ENCODE measurements at places on chromosomes 1 and 21. TPM values are rescaled to one million over a fixed set of nuclear protein-coding genes. Genes with fewer than 3 reads are reported as not detected.

DNA sequence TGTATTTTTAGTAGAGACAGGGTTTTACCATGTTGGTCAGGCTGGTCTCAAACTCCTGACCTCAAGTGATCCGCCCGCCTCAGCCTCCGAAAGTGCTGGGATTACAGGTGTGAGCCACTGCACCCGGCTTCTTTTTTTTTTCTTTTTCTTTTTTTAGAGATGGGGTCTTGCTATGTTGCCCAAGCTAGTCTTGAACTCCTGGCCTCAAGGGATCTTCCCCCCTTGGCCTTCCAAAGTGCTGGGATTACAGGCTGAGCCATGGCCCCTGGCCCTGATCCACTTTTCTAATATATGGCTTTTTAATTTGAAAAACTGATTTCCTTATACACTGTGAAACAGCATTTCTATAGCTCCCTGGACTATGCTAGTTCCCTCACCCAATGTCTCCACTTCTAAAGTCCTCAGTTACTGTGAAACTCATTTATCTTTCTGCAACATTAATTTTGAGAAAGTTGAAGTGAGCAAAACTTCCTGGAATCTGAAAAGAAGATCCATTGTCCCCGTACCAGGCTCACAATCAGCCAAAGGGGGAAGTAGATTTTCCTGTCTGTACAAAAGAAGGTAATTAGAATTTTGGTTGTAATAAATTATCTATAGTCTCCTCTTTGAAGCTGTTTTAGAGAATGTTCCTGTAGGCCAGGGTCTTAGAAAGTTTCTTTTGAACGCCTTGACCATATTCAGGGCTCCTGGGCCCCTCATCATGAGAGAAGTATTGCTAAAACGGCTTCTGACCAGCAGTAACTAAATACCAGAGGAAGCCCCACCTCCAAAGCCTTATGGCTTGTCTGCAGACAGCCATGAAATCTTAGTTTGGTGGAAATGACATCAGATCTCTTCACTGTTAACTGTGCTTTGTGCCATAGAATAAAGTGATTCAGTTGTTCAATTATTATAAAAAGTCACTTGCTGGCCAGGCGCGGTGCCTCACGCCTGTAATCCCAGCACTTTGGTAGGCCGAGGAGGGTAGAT is 34.9 kb downstream of the DEGS1 start:
- H3K27ac ChIP-seq: no peak overlapping the region
- H3K4me1 ChIP-seq: no peaks in the 10 kb centered on the region
- DNase-seq: no peak
- H3K4me3 ChIP-seq: no peak overlapping the region
- H3K27me3 ChIP-seq: no peaks in the 10 kb centered on the region

GRCh38 chr1:58786927-58787245 is 3.0 kb upstream of the JUN start:
- no peak overlapping the region for H3K4me3 ChIP-seq
- H3K27ac ChIP-seq: peak overlapping the region; percentile 99
- H3K27me3 ChIP-seq: no peaks in the 10 kb centered on the region
- no peak for DNase-seq

DNA sequence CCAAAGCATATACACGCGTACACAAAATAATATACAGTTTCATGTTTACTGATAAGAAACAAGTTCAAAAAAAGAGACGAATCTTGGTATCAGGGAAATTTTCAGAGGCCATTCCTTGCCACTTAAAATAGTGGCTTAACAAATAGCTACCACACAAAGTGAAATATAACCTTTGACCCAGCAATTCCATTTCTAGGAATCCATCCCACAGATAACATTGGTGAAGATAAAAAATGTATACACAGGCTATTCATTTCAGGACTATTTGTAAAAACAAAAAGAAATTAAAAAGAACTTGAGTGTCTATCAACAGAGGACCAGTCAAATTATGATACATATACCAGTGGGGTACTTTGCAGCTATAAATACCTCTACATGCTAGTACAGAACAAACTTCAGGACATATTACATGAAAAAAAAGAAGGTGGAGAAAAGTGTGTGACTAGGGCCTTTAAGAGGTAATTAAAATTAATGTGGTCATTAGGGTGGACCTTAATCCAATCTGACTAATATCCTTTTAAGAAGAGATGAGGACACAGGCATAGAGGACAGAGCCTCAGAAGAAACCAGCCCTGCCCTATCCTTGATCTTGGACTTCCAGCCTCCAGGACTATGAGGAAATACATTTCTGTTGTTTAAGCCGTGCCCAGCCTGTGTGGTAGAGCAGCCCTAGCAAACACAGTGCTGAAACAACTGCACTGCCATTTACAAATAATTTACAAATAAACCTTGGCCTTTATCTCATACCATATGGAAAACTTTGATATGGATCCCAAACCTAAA is 7.8 kb downstream of the UBE2G2 start:
- no peaks in the 10 kb centered on the region for H3K27me3 ChIP-seq
- H3K4me3 ChIP-seq: no peak overlapping the region
- H3K36me3 ChIP-seq: peaks cover 9% of the 10 kb centered on the region
- H3K27ac ChIP-seq: no peak overlapping the region

DNA sequence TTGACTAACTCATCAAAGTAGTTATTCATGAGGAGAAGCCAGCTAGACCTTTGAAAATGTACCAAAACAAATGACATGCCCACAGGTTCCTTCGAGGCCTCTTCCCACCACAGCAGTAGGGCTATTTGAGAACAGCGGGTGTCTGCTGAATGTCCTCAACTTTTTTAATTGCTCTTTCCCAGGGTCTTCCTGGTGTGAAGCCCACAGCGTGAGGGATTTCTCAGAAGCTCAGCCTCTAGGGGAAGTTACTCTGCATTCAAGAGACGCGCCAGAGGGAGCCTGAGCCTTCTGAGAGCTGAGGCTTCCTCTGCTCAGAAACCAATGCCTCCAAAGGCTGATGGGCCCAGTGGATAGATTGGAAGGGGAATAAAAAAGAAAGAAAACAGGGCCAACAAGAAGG is 153.6 kb downstream of the OLFM3 start:
- H3K27ac ChIP-seq: no peak overlapping the region
- H3K4me1 ChIP-seq: no peaks in the 10 kb centered on the region
- no peaks in the 10 kb centered on the region for H3K36me3 ChIP-seq
- no peaks in the 10 kb centered on the region for H3K27me3 ChIP-seq
- no peak for DNase-seq

DNA sequence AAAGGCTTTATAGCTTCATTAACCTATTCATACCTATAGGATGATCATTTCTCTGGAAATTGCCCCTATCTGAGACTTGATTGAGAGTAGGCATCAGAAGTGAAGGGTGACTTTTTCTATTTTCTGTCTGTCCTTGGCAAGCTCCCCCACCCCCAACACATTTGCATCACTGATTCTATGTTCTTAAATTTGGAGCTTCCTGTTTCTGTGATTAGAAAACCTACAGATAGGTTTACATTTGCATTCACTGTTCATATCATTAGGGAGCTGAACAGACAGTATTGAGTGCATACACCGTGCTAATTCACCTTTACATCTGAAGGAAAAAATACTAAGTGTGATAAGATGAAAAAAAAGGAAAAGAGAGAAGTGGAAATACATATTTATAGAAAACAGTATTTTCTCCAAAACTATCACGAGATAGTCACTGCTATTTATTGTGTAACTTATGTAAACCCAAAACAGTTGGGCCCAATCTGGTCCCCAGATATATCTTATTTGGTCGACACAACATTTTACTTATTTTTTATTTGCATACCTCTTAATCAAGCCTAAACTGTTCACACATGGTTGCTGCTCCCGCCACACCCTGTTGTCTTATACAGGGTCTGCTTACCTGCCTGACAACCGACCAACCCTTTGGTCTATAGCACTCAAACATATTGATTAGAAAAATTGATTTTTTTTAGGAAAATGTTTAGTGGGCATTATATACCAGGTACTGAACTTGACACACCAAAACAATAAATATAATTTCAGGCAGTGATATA is 218.8 kb downstream of the NTNG1 start:
- DNase-seq: no peak
- H3K36me3 ChIP-seq: no peaks in the 10 kb centered on the region
- H3K27ac ChIP-seq: no peak overlapping the region
- H3K4me3 ChIP-seq: no peak overlapping the region
- H3K27me3 ChIP-seq: no peaks in the 10 kb centered on the region

DNA sequence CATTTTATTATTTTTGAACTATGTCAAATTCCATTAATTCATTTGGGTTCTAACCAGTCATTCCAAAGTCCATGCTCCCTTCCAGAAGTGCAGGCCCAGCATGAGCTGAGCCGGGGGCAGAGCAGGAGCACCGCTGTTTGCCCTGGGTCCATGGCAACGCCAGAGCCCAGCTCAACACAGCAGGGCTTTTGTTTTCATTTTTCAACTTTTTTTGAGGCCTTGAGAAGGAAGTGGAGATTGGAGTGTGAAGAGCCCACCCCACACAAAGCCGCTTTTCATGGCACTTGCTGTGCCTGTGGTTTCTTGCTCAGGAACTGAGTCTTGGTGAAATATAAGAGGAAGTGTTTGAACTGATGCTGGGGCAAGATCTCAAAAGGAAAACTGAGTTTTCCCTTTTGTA is 13.2 kb upstream of the PRMT2 start:
- no peak for DNase-seq
- no peaks in the 10 kb centered on the region for H3K36me3 ChIP-seq
- peak overlapping the region; percentile 60 for H3K27ac ChIP-seq
- H3K27me3 ChIP-seq: no peaks in the 10 kb centered on the region
- H3K4me3 ChIP-seq: no peak overlapping the region

DNA sequence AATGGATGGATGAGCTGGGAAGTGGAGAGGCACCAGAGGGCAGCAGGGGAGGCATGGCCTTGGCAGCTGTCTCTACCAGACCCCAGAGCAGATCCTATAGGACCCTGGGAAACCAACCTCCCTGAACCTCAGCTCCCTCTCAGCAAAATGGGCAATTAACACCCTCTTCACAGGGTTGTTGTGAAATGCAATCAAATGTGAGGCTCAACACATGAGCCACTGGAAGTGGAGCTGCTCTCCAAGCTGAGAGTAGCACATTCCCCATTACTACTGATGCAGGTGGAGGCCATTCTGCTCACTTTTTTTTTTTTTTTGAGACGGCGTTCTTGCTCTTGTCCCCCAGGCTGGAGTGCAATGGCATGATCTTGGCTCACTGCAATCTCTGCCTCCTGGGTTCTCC is 6.5 kb upstream of the SYNC start:
- H3K36me3 ChIP-seq: no peaks in the 10 kb centered on the region
- no peak overlapping the region for H3K27ac ChIP-seq
- no peaks in the 10 kb centered on the region for H3K4me1 ChIP-seq
- H3K27me3 ChIP-seq: no peaks in the 10 kb centered on the region
- no peak for DNase-seq

GRCh38 chr1:65765631-65766030 is 27.1 kb upstream of the PDE4B start:
- no peak overlapping the region for H3K27ac ChIP-seq
- no peaks in the 10 kb centered on the region for H3K4me1 ChIP-seq
- H3K36me3 ChIP-seq: no peaks in the 10 kb centered on the region
- H3K27me3 ChIP-seq: no peaks in the 10 kb centered on the region

DNA sequence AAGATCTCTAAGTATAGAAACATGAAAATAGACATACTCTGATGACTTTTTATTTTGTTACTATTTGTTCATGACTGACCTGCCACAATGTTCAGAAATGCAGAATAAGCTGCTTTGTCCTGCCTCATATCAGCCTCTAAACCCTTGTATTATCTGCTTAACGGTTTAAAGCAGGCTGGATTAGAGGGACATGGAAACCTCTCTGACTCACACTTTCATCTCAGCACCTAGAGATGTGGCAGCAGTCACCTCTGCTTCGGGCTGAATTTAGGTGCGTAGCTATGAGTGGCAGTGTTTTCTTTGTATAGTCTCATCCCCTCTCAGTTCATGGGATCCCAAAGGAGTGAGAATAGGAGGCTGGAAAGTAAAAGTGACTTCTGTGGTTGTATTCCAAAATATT is 255.4 kb downstream of the RGS7 start:
- DNase-seq: no peak
- H3K27ac ChIP-seq: no peak overlapping the region
- no peak overlapping the region for H3K4me3 ChIP-seq
- H3K36me3 ChIP-seq: no peaks in the 10 kb centered on the region
- H3K4me1 ChIP-seq: no peaks in the 10 kb centered on the region
- H3K27me3 ChIP-seq: no peaks in the 10 kb centered on the region

DNA sequence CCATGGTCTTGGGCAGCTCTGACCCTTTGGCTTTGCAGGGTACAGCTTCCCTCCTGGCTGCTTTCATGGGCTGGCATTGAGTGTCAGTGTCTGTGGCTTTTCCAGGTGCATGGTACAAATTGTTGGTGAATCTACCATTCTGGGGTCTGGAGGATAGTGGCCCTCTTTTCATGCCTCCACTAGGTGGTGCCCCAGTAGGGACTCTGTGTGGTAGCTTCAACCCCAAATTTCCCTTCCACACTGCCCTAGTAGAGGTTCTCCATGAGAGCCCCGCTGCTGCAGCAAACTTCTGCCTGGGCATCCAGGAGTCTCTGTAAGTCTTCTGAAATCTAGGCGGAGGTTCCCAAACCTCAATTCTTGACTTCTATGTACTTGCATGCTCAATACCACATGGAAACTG is 494.5 kb upstream of the LRRC7 start:
- DNase-seq: no peak
- H3K4me3 ChIP-seq: no peak overlapping the region
- H3K27ac ChIP-seq: no peak overlapping the region
- H3K36me3 ChIP-seq: no peaks in the 10 kb centered on the region
- no peaks in the 10 kb centered on the region for H3K27me3 ChIP-seq
- H3K4me1 ChIP-seq: no peaks in the 10 kb centered on the region

DNA sequence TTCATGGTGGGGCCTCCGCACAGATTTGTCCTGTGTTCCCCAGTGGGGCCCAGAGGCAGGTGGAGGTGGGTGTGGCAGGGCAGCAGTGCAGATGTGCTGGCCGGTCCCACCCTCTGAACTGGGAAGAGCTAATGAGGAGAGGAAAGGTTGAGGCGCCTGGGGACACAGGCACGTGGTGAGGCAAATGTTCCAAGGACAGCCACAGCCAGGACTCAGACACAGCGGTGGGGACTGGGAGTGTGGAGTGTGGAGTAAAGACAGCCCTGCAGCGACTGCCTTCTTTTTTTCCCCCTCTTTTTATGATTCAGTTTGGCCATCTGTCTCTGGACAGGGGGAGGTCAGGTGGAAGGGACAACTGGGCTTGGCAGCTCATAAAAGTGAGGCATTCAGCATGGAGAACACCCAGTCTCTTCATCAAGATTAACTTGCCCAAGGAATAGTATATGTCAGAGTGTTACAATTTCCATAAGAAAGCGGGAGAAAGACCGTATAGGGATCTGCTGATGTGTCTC is 104.2 kb upstream of the GCLM start:
- no peaks in the 10 kb centered on the region for H3K36me3 ChIP-seq
- DNase-seq: no peak
- no peaks in the 10 kb centered on the region for H3K4me1 ChIP-seq
- H3K27ac ChIP-seq: no peak overlapping the region
- H3K27me3 ChIP-seq: no peaks in the 10 kb centered on the region

- H3K27me3 ChIP-seq: no peaks in the 10 kb centered on the region
- no peak overlapping the region for H3K27ac ChIP-seq
- DNase-seq: no peak
- no peaks in the 10 kb centered on the region for H3K4me1 ChIP-seq
Observed at GRCh38 chr1:175878775-175879174, 135.4 kb upstream of the TNR start.

CADM3 gene
- total RNA-seq: 83.7 TPM
